Left hindlimb (tissue), 1 donor: ENCODE measurements at places on chromosomes 12 and 14.

- no peak for DNase-seq
Observed at GRCh38 chr12:7376196-7376595, 67.8 kb downstream of the CD163L1 start.

GRCh38 chr12:108477055-108477880, 37.8 kb upstream of the FICD start:
- no peak for DNase-seq

GRCh38 chr12:114361545-114361944, 44.4 kb downstream of the TBX5 start:
- DNase-seq: no peak

DNA sequence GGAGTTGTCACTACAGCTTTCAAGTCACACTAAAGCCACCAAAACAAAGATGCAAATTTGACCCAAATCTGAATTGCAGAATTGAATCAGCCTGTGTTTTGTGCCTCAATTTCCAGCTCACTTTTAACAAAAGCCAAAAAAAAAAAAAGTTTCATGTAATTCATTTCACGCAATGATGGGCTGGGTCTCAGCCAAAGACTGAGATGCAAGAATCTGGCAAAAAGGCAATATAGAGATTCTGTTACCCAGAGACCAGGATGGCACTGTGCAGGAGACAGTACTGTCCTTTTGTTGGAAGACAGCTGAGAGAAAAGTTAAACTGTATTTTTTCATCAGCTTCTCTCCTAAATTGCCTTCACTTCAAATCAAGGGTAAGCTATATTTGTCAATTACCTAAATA, 205.7 kb upstream of the NPAS3 start:
- DNase-seq: no peak

DNA sequence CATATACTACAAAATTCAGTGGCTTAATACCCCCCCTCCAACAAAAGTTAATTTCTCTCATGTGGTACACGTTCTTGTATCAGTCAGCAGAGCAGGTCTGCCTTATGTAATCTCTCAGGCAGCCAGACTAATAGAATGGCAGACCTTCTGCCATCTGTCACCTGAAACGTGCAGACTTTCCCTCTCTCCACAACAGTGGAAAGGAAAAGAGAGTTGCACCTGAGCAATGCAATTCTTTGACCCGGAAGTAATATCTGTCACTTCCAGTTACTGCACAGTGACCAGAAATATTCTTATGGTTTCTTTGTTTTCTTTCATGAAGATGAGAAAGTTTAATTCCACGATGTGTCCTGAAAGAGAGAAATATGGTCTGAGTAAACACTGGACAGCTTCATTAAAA, 14.4 kb downstream of the KERA start:
- DNase-seq: no peak

- DNase-seq: no peak
Observed at GRCh38 chr12:122951406-122951805, 14.9 kb downstream of the ABCB9 start.

DNA sequence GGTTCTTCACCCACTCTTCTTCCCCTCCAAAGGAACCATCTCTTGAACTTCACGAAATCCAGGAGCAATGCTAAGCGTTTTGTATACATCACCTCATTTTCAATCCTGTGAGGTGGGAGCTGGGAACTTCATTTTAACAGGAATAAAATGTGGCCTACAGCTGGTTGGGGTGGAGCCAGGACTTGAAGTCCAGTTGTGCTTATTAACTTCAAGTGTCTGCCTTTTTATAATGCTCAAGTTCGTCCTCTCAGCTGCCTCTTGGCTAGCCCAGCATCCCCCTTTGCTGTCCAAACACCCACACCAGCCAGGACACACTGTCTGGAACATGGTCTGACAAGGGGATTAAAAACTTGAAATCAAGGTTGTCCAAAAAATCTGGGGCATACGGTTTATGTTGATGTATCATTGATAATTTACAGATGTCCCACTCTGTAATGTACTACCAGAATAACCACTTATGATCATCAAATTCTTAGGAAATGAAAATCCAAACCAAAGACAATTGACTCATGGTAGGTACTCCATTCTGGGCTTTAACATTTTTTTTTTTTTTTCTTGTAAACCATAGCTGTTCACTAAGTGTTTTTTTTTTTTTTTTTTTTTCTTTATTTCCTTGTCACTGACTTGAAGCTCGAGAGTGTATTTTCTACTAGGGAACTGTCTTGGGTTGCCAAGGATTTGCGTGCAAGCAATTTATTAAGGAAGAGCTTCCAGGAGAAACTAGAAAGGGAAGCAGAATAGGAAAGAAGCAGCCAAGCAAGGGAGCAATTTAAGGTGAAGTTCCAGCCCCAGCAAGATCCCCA, 252.3 kb downstream of the EFCAB11 start:
- peak; percentile 90 for DNase-seq

DNA sequence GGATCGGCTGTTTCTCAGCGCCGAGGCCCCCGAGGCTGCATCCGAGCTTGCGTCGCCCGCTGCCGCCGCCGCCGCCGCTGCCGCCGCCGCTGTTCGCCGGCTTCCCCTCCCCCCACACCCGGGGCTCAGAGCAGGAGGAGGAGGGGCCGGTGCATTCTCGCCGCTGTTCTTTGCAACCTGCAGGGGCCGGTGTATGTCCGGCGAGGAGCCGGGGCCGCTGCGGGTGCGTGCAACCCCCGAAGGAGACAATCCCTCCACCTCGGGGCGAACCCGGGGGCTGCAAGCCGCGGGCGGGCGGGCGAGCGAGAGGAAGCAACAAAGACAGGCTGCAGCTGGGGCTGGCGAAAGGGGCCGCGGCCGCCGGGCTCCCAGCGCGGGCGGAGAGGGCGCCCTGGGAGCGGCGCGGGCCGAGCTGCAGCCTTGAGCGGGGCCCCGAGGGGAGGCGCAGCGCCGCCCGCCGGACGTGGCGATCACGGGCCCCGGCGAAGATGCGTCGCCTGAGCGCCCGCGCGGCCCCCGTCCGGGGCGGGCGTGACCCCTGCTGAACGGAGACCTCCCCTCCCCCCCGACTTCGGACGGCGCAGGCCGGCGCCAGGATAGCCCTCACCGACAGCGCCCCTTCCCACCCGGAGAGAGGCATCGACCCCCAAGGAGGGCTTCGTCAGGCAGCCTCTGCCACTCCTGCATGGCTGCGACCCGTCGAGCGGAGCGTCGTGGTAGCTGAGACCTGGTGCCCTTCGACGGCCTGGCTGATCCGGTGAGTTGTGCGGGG, 702 bp downstream of the FAM222A start:
- DNase-seq: peak; percentile 67

DNA sequence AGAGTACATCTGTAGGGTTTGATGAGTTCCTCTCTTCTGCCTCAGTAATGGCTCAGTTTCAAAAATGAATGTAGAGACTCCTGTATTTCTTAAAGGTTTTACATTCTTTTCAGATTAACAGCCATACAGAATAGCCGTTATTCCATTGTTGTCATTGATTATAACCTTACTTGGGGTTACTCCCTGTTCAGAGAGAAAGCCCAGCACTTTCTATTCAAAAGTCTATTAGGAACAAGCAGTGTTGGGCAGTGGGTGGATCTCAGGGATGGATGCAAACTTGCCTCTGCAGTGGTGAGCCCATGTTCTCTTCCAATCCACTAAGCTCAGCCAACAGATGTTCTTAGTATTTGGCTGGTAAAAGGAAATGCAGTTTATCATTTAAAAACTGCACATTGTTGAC, 342.6 kb upstream of the E2F7 start:
- no peak for DNase-seq

DNA sequence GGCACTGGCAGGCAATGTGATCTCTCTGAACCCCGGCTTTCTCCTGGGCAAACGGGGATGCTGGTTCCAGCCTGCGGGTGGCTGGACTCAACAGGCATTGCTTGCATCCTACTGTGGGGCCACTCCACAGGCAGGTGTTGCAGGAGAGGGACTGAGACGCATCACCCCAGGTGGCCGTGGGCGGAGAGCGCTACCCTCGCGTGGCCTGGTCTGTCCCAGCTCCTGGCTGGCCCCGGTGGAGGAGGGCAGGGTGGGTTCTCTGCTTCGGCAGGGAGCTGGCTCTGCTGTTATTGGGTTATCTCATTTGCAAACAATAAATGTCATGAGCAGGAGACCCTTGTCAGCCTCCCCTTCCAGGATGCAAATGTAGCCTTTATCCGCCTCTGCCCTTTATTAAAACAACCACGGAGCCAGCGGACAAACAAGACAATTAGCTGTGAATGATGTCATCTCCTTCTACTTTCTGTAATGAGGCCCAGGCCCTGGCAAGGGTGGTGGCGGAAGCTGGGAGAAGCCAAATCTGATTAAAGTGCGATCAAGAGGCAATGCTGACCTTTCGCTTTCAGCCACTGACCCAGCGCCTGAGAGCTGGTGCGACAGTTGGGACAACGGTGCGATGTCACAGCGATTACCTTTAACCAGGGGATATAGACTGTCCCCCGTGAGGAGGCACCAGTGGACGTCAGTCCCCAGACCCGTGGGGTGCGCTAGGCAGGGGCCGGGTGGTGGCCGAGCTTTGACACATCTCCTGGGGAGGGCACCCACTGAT, 161.8 kb downstream of the KIF26A start:
- peak; percentile 27 for DNase-seq

GRCh38 chr14:103070971-103071542, 13.0 kb upstream of the LBHD2 start:
- no peak for DNase-seq

DNA sequence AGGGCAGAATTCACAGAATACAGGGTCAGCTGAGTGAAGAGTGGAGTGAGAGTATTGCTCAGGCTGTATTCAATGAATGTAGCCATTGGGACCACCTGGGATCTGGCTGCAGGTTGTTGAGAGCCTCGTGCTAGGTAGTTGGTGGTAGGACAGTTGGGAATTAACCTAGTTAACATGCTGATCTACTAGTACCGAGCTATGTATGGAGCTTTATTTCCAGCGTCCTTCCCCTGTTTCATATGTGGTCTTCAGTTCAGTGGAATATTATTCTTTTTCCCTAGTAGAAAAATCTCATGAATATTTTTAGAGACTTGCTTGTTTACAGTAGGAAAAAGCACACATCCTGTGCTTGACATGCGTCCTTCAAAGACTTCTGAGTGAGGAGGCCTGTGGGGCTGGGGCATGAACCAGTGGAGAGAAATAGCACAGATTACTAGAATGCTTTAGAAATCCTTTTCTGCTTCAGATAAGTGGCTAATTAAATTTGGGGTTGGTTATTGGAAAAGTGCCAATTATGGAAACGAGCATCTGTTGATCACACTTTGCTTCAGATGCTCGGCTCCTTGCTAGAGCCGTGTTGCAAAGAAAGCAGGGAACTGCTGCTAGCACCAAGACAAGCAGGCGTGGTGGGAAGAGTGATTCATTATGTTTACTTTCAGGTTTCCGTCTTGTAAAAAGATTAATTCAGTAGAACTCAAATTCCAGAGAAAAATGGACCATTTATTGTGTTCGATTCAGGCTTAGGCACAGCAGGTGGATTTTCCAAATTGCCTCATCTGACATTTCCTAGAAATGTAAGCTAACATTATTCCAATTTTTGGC, 53.6 kb downstream of the ARF6 start:
- DNase-seq: no peak

GRCh38 chr14:105492031-105492970, 1.3 kb downstream of the TEDC1 start:
- DNase-seq: peak; percentile 67

GRCh38 chr12:110780448-110780847, 37.8 kb upstream of the PPP1CC start:
- no peak for DNase-seq
